ENCODE measurements at places on chromosomes 5 and 9.

DNA sequence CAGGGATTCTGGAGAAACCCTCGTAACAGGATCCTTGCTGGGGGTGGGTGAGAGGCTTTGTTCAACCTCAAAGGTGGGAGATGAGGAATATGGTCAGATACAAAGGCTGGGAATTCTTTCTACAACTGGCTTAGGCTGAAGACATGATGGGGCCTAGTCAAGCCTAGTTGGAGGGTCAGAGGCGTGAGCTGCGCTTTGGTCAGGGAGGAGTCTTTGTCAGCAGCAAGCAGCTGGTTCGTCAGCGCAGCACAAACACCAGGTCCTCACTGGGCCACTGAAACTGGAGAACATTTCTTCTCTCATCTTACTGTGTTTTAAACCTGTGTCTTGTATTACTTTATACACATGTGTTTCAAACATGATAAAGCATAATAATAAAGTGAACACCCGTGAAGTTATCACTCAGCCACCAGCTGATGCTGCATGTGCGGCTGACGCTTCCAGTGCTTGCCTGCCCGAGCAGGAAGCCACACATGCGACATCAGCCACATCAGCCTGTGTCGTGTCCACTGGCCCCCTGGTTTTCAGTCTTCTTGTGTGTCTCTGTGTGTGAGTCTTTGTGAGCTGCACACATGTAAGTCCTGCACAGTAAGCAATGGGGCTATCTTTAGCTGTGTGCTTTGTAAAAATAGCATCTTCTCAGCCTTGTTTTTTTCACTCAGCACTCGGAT, 81.5 kb downstream of the WNK2 start:
- peak; percentile 26 for DNase-seq

DNA sequence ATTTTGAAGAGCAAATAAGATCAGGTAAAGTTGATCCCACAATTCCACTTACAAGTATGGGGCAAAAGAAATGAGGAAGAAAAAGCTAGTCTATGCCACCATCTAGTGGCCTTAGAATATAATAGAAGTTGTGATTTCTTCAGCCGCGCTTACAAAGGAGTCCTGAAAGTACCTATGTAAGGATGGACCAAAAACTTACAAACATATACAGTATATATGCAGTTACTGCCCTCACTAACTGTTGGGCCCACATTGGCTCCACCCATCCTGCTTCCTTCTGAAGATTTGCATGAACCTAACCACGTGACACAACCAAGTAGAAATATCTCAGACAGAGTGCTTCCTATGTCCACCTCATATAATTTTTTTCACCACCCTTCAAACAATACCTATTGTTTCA, 11.7 kb upstream of the OR13D1 start:
- peak; percentile 49 for DNase-seq

GRCh38 chr9:98999152-98999525, 55.4 kb downstream of the COL15A1 start:
- no peak for DNase-seq

DNA sequence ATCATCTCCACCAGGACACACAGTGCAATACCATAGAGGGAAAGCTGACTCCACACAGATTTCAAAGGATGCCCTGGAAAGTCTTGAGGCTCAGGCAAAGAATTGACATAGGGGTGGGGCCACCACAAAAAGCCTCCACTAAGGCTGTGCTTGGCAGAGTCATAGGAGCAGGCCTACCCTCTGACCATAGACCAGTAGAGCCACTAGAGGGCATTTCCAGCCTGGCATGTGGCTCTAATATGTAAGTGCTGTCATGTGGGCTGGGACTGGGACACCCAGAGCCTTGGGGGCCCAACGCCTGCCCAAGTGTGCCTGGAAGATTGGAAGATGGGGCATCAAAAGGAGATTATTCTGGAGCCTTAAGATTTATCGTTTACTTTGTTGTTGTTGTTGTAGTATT, 726.0 kb downstream of the DNAH5 start:
- peak; percentile 14 for DNase-seq

DNA sequence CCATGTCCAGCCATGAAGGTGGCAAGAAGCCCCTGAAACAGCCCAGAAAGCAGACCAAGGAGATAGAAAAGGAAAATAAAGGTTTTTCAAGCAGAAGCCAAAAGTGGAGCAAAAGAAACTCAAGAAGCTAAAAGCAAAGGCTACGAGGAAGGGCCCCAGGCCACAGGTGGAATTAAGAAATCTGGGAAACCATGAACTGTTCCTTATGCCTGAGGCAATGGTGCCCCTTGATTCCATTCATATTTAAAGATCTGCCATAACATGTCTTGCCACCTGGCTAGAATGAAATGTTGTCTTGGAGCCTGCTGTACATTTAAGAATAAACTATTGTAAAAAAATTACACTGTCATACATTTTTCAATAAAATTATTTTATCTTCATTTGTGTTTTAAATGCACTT, 59.5 kb upstream of the TARS1 start:
- no peak for DNase-seq

Data from D341Med (cell line).